ENCODE measurements at places on chromosomes 16 and 17.

- no peak for DNase-seq
These were observed 65.9 kb upstream of the HLF start for GRCh38 chr17:55198690-55199370.

DNA sequence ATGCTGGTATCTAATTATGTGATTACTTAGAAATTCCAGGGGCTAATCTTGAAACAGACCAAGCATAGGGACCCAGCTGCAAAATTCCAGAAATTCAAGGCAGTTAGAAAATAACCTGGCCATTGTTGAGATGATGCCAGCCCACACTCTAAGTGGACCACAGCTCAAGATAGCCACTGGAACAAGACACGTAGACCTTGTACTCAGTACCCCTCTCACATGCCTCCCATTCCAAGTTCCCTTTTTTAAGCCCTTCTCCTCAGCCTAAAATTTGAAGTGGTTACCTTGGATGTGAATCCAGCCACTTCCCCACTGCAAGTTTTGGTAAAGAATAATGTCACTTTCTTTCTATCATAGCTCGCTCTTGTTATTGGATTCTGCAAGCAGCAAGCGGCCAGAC is 4.1 kb upstream of the ZNF19 start:
- no peak for DNase-seq

DNA sequence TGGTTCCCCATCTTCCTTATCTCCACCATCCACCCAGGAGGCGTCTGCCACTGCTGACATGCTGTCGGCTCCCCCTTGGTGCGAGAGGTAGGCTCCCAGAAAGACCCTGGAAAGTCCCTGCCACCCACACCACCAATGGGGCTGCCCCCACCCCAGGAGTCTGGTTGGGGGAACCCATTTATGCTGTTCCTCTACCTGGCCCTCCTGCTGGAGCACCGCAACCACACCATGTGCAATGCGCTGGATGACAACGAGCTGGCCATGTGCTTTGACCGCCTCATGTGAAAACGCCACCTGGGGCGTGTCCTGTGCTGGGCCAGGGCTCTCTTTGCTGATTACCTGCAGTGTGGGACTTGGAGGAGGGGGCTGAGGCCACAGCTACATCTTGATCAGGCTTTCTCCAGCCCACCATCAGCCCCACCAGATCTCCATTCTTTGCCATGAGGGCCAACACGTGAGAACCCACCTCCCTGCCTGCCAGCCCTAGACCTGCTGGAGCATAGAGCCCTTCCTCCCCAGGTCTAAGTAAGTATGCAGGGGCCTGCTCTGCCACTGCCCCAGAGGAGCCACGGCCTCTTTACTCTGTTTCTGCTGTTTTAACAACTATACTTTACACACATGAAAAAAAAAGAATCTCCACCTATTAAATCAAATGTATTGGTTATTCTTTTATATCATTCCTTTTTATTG is 7.9 kb upstream of the ALDH3A1 start:
- DNase-seq, result no peak

DNA sequence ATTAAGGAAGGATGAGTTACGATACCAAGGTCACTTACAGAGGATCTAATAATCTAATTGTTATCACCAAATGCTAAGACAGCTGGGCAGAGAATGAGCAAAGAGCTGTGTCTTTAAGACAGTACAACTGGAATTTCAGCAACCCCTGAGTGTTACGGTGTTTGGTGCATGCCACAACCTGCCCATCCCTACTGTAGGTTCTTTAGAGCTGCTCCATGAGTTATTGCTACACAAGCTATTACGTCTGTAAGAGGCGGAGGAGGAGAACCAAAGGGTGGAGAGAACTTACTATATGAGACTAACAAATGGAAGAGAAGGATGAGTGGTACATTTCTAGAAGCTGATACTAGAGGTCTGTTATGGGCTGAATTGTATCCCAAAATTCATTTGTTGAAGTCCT is 14.2 kb upstream of the C17orf78 start:
- DNase-seq, result no peak

- peak; percentile 56 for DNase-seq
These were observed 280.2 kb downstream of the SEC14L1 start for GRCh38 chr17:77420804-77421629.

- no peak for DNase-seq
These were observed 606.3 kb downstream of the KCNJ2 start for GRCh38 chr17:70775679-70776078.

- DNase-seq, result no peak
These were observed 260.1 kb downstream of the SNX29 start for GRCh38 chr16:12236589-12236988.

DNA sequence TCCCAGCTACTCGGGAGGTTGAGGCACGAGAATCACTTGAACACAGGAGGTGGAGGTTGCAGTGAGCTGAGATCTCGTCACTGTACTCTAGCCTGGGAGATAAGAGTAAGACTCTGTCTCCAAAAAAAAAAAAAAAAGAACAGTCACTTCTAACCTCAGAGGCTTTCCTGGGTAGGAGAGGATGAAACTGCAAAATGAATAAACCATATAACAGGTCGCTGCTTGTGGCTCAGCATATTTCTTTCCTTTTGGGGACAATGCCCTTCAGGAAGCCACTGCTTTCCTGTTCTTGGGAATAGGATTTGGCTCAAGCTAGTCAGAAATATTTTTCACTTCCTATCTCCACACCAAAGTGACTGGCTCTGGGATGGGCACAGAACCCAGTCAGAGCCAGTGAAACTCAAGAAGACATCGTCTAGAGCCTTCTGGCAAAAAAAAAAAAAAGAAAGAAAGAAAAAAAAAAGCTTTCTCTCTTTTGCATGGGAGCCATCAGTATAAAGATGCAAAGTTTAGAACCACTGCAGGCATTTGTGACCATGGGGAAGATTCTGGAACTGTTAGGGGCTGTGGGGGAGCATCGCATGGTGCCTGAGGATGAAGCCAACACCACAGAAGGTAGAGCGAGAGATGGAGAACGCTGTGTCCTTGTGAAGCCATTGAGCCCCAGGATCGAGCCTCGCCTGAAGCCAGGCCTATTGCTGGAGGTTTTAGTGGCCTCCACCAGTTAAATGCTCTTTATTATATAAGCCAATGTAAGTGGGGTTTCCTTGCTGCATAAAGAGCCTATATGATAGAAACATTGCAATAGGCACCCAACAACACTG is 71.8 kb upstream of the MRTFB start:
- DNase-seq, result no peak

- DNase-seq, result no peak
These were observed 380.1 kb downstream of the GRIN2A start for GRCh38 chr16:9802160-9802559.

GRCh38 chr17:79927136-79927661 is 88.0 kb upstream of the CBX4 start:
- DNase-seq, result no peak

GRCh38 chr17:65532101-65532890 is 29.2 kb downstream of the AXIN2 start:
- no peak for DNase-seq

DNA sequence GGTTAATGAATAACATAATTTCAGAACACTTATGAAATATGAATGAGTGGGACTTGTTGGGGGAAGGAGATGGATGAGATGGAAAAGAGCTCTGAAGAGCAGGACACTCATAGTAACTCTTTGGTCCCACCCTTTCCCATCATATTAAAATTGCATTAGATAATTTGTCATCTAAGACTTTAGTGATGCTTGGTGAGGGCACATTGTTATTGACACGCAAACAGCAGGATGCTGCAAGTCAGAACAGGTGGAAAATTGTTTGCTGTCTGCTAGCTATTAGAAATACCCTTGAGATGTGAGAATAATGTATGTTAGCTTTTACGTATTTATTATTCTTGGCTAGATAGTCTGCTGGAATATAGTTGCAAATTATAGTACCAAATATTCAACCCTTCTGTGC is 75.7 kb downstream of the TANC2 start:
- no peak for DNase-seq

- DNase-seq, result no peak
These were observed 2.7 kb upstream of the SPPL2C start for GRCh38 chr17:45841883-45842525.

DNA sequence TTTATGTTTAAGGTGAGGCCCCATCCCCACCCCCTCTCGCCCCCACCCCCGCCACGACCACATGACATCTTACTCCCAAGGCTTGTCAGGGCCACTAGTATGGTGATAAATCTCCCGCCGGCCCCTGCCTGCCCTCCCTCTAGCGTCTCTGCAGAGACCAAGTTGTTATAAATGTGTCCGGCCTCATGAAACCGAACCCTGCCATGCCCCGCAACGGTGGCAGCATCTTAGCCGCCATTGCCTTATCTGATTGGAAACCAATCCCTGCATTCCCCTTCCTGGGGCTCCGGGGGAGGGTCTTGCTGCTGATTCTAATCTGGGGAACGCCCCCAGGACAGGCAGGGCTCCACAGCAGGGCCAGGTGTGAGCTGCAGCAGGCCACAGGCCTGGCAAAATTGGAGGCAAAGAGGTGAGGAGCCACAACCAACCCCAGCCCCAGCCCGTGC is 352.4 kb downstream of the C16orf95 start:
- no peak for DNase-seq

- no peak for DNase-seq
These were observed 26.5 kb downstream of the STAT3 start for GRCh38 chr17:42361781-42362186.

- DNase-seq, result no peak
These were observed 156.7 kb downstream of the ZNF423 start for GRCh38 chr16:49698931-49699840.

- no peak for DNase-seq
These were observed 36.5 kb downstream of the CACNG1 start for GRCh38 chr17:67080804-67081203.

DNA sequence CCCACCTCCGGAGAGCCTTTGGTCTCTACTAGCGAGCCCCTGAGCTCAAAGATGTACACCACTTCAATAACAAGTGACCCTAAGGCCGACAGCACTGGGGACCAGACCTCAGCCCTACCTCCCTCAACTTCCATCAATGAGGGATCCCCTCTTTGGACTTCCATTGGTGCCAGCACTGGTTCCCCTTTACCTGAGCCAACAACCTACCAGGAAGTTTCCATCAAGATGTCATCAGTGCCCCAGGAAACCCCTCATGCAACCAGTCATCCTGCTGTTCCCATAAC is 702 bp downstream of the SPN start:
- DNase-seq, result peak; percentile 54

GRCh38 chr17:33023790-33024189 is 32.1 kb downstream of the SPACA3 start:
- no peak for DNase-seq

GRCh38 chr16:2426941-2427361 is 2.3 kb upstream of the CCNF start:
- no peak for DNase-seq

DNA sequence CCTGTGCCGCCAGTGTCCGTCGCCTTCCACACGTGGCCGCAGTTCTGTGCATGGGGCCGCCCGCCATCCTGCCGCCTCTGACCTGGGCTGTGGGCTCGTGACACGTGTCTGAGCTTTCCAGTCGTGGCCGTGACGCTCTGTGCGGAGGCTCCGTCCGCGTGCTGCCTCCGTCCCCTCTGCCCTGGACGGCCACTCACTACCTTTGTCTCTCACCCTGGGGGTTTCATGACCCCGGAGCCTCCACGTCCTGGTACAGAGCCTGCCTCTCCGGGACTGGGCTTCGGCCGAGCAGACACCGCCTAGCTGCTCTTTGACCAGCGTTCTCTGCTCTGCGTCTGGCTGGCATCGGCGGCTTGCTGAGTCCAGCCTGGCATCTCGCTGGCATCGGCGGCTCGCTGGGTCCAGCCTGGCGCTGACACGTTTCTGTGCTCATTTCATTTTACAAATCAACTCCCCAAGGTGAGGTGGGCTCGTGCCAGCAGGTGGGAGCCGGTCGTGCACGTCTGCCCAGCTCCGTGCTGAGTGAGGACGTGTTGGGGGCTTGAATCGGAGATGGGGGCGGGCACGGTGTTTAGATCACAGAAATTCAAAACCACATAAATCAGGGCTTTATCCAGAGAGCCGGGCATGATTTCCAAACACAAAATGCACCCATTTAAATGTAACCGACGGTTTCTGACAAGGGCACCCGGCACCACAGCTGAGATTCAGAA is 44.3 kb upstream of the GNG13 start:
- DNase-seq, result no peak

- DNase-seq, result no peak
These were observed 16.2 kb downstream of the SMTNL2 start for GRCh38 chr17:4600563-4600962.

GRCh38 chr17:78541488-78542206 is 35.5 kb downstream of the DNAH17 start:
- no peak for DNase-seq

DNA sequence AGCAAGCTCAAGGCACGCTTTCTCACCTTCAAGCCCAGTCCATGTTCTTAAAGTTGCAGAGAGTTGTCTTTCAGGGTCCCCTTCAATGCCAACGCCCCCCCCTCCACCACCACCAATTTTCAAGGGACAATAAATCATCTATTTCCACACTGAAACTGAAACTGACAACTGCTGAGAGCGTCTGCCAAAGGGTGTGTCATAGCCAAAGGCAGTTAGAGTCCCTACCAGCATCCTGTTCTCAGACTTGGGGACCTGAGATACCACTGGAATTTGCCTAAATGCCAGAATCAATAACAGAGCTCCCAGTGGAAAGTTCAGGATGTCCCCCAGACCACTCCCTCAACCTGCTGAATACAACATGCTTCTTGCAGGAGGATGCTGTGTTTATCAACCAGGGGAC is 133.2 kb upstream of the SOX9 start:
- DNase-seq, result no peak

- no peak for DNase-seq
These were observed 20.2 kb upstream of the UMOD start for GRCh38 chr16:20372701-20373100.

- no peak for DNase-seq
These were observed 278.9 kb upstream of the FOXF1 start for GRCh38 chr16:86231321-86231995.

- no peak for DNase-seq
These were observed 171.7 kb downstream of the ABCC12 start for GRCh38 chr16:47983999-47984580.

DNA sequence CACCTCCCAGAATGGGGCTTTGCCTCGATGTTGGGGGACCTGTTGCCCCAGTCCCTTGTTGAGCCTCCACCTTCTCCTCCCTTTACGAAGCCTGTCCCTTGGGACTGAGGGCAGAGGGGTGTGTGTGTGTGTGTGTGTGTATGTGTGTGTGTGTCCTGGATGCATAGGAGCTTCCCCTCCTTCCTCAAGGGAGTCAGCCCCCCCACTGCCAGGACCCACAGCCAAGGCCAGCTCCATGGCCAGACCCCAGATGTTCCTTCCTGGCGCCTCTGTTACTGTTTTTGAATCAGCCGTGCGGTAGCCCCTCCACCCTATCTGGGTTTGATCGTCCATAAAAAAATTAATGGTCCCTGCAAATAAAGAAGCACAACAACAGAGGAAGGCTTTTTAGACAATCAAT is 17.7 kb upstream of the DOK4 start:
- no peak for DNase-seq
